ENCODE measurements at places on chromosomes 3 and 15.

- DNase-seq: no peak
Measured at GRCh38 chr3:157578181-157578580, 75.0 kb upstream of the VEPH1 start.

GRCh38 chr3:123034120-123034519, 6.6 kb upstream of the SEMA5B start:
- DNase-seq: no peak

GRCh38 chr3:69129531-69129930, 7.1 kb upstream of the LMOD3 start:
- no peak for DNase-seq

DNA sequence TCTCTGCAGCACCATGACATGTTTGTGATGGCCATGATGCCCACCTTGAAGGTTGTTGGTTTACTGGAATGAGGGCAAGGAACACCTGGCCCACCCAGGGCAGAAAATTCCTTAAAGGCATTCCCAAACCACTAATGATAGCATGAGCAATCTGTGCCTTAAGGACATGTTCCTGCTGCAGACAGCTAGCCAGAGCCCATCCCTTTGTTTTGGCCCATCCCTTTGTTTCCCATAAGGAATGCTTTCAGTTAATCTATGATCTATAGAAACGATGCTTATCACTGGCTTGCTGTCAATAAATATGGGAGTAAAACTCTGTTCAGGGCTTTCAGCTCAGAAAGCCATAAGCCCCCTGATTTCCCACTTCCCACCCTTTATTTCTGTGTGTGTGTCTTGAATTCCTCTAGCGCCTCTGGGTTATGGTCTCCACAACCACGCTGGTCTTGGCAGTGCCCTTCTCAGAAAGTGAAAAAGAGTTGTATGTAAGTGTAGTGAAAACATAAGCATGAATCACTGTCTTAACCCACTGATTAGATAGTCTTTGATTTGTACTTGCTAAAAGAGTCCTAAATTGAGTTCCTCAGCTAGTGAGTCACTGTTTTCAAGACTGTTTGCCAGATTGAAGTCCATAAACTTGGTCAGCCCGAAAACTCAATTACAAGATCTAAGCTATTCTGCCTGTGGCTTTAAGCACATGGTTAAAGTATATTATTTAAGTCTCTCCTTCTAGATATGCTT, 19.0 kb upstream of the CCR2 start:
- DNase-seq: no peak

- DNase-seq: no peak
Measured at GRCh38 chr15:68354923-68355322, 77.0 kb downstream of the ITGA11 start.

GRCh38 chr3:103319912-103320311, 885.1 kb downstream of the ZPLD1 start:
- no peak for DNase-seq
